H9 (cell line): ENCODE measurements at places on chromosomes 1 and 21. TPM values are rescaled to one million over a fixed set of nuclear protein-coding genes. Genes with fewer than 3 reads are reported as not detected.
A peak's percentile ranks its signal among the peaks of the same experiment; 100 is the strongest.

The SLC9A1 gene
- total RNA-seq: 20.8 and 21.3 TPM in 2 replicates

The CHIA gene
- total RNA-seq: not detected in 2 replicates

The AKR7A3 gene
- 0.74 and 0.81 TPM in 2 replicates for total RNA-seq

The CR1 gene
- 0.02 and 0.04 TPM in 2 replicates for total RNA-seq

The COL6A1 gene
- 193 and 194 TPM in 2 replicates for total RNA-seq

The GNG12 gene
- 14.3 and 14.6 TPM in 2 replicates for total RNA-seq

- no peaks in the 10 kb centered on the region for H3K4me1 ChIP-seq
Measured at GRCh38 chr1:172727956-172728603, 69.2 kb downstream of the FASLG start.

- no peak overlapping the region for H3K27ac ChIP-seq
- H3K4me3 ChIP-seq: no peak overlapping the region
- no peak for DNase-seq
- peaks cover 5% of the 10 kb centered on the region for H3K4me1 ChIP-seq
- H3K27me3 ChIP-seq: no peaks in the 10 kb centered on the region
Measured at GRCh38 chr1:67722292-67722944, 37.4 kb downstream of the GADD45A start.

DNA sequence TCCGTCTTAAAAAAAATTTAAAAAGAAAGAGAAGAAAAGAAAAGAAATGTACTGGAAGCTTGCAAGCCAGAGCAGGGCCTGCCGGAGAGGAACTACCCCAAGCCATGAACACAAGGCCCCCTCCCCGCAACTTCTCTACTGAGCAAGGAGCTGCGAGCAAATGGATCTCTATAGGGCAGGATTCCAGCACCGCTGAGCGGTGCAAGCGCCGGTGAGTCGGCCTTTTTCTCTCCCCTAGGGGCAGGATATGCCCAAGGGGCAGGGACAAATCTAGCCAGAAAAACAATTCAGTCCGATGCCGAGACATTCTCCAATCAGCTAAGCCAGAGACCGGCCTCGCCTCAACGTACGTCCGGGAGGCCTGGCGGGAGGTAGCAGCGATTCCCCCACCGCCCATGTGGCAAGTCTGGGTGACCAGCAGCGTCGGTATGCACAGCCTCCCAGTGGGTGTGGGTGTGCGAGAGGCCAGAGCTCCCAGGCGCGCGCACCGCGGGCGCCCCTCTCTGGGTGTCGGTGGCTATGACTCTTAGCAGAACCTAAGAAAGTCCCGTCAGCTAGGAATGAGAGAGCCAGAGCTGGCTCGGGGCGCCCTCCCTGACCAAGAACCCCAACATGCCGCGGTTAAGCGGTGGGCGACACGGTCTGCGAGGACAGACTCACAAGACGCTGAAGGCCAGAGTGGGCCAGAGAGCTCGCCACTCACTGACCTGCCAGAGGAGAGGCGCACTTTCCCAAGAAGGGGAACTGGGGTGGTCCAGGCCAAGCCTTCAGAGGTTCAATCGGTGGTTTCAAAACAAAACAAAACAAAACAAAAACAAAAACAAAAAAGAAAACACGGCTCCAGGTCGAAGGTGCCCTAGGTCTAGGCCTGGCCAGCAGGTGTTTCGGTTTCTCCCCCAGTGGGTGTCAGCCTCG, 1.9 kb downstream of the CSMD2 start:
- peaks cover 8% of the 10 kb centered on the region; the same call in 1 of the 2 replicates for H3K4me1 ChIP-seq
- no peaks in the 10 kb centered on the region for H3K27me3 ChIP-seq
- H3K36me3 ChIP-seq: peaks cover 12% of the 10 kb centered on the region; the same call in 2 of the 3 replicates
- peak; percentile 90 for DNase-seq
- peak overlapping the region; percentile 93 for H3K4me3 ChIP-seq

- H3K36me3 ChIP-seq: no peaks in the 10 kb centered on the region
- no peak overlapping the region for H3K4me3 ChIP-seq
- H3K4me1 ChIP-seq: no peaks in the 10 kb centered on the region
- H3K27ac ChIP-seq: no peak overlapping the region
- H3K27me3 ChIP-seq: no peaks in the 10 kb centered on the region
- DNase-seq: no peak
Measured at GRCh38 chr1:215523128-215523861, 43.8 kb upstream of the KCTD3 start.

DNA sequence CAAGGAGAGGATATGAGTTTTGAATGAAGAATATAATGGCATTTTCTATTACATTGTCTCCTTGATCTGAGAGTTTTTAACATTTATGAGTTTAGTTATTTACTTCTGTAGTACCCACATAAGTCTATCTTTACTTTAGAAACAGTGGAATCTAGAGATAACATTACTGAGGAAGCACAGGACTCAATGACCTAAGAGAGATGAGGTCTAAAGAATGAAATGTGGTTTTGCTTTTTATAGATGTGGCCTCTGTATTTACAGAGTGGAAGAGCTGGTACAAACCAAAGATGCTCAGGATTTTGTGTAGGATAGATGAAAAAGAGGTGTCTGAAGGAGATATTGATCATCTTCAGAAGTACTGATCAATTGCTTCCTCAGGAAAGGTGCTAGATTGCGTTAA, 177.3 kb downstream of the KCTD3 start:
- H3K4me3 ChIP-seq: no peak overlapping the region
- no peaks in the 10 kb centered on the region for H3K36me3 ChIP-seq

DNA sequence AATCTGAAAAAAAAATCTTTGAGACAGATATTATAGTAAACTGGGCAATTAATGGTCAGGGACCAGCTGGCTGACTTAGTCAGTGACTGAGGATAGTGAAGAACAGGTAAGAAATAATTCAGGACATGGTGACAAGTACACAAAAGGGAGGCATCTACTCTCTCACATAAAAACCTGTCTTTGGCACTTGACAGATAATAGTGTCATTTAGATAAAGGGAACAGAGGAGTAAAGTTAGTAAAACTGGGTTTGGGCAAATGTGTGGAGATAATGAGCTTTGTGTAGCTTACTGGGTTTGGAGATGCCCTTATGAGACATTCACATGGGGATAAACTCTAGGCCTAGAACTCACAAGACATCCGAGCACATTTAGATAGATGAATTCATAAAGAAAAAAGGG, 4.0 kb downstream of the SSX2IP start:
- H3K27ac ChIP-seq: no peak overlapping the region
- H3K4me1 ChIP-seq: peaks cover 7% of the 10 kb centered on the region; the same call in 1 of the 2 replicates
- H3K4me3 ChIP-seq: no peak overlapping the region
- H3K27me3 ChIP-seq: no peaks in the 10 kb centered on the region
- DNase-seq: no peak

GRCh38 chr1:6580593-6581409, 1.0 kb downstream of the ZBTB48 start:
- DNase-seq: no peak
- H3K4me3 ChIP-seq: peak overlapping the region; percentile 92
- peaks cover 2% of the 10 kb centered on the region; the same call in 1 of the 2 replicates for H3K36me3 ChIP-seq
- no peaks in the 10 kb centered on the region; the same call in 1 of the 2 replicates for H3K4me1 ChIP-seq
- H3K27me3 ChIP-seq: no peaks in the 10 kb centered on the region

DNA sequence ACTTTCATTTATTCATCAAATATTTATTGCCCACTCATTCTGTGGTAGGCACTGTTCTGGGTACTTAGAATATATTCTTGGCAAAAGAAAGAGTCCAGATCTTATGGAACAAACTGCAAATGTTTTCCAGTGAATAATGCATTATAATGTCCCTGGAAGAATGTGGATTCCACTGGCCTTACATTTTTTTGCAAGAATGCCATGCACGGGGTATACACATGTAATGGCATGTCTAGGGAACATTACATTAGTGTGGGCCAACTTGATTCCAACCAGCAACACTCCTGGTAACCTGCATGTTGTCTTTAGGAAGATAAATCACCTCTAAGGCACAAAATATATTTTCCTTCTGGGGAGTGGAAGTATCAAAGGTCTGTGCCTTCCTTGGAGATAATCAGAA, 33.0 kb upstream of the IFI44L start:
- H3K36me3 ChIP-seq: no peaks in the 10 kb centered on the region
- no peak overlapping the region for H3K4me3 ChIP-seq
- no peaks in the 10 kb centered on the region for H3K27me3 ChIP-seq
- no peak for DNase-seq
- no peaks in the 10 kb centered on the region for H3K4me1 ChIP-seq

DNA sequence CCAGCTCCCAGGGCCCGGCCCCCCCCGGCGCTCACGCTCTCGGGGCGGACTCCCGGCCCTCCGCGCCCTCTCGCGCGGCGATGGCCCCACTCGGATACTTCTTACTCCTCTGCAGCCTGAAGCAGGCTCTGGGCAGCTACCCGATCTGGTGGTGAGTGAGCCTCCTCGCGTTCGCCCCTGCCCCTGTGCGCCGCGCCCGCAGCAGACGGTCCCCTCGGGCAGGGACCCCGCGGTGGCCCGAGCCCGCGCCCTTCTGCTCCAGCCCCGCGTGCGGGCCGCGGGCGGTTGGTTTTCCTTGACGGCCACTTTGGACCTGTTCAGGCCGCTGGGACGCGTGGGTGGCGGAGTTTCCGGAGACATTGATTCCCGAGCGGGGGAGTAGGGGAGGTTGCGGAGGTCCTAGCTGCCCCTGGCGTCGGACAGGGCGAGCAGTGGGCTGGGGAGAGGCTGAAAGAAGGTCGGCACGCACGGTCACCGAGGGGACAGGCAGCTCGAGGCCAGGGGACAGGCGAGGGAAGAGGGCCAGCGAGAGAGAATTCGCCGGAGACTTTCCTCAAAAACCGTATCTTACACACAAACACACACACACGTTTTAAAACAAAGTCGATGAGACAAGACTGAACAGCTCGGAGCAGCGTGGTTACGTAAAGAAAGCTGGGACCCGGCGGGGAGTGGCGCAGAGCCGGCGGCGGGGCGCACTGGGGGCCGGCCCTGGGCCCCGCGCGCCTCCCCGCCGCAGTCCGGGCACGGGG, 427 bp downstream of the WNT3A start:
- no peak for DNase-seq
- H3K4me1 ChIP-seq: no peaks in the 10 kb centered on the region; the same call in 1 of the 2 replicates
- H3K4me3 ChIP-seq: peak overlapping the region; percentile 77
- H3K36me3 ChIP-seq: no peaks in the 10 kb centered on the region

GRCh38 chr1:154344977-154345837, 19.9 kb downstream of the ATP8B2 start:
- DNase-seq: peak; percentile 80
- no peak overlapping the region for H3K27ac ChIP-seq
- H3K36me3 ChIP-seq: peaks cover 55% of the 10 kb centered on the region
- H3K4me3 ChIP-seq: no peak overlapping the region
- no peaks in the 10 kb centered on the region for H3K4me1 ChIP-seq

DNA sequence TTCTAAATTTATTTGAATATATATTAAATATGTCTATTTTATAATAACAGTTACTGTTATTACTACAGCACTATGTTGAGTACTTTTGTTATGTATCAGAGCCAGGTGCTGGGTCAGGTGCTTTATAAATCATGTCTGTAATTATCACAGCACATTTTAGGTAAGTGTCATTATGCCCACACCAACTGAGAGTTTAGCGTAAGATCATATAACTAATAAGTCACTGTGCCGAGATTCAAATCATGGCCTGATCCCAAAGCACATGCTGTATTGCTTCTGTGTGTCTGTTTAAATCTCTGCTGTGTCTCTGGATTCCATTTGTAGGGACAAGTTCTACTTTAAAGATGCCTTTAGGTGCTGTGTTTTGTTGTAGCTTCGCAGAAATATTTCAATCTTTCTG, 1.9 kb downstream of the GPSM2 start:
- H3K27ac ChIP-seq: no peak overlapping the region
- no peak for DNase-seq
- no peaks in the 10 kb centered on the region for H3K36me3 ChIP-seq
- H3K4me3 ChIP-seq: no peak overlapping the region
- no peaks in the 10 kb centered on the region for H3K27me3 ChIP-seq
